ENCODE measurements at places on chromosomes 7 and 10. TPM values are rescaled to one million over a fixed set of nuclear protein-coding genes. Genes with fewer than 3 reads are reported as not detected.

- DNase-seq: no peak
Measured at GRCh38 chr10:49497358-49497757, 41.6 kb downstream of the ERCC6 start.

DNA sequence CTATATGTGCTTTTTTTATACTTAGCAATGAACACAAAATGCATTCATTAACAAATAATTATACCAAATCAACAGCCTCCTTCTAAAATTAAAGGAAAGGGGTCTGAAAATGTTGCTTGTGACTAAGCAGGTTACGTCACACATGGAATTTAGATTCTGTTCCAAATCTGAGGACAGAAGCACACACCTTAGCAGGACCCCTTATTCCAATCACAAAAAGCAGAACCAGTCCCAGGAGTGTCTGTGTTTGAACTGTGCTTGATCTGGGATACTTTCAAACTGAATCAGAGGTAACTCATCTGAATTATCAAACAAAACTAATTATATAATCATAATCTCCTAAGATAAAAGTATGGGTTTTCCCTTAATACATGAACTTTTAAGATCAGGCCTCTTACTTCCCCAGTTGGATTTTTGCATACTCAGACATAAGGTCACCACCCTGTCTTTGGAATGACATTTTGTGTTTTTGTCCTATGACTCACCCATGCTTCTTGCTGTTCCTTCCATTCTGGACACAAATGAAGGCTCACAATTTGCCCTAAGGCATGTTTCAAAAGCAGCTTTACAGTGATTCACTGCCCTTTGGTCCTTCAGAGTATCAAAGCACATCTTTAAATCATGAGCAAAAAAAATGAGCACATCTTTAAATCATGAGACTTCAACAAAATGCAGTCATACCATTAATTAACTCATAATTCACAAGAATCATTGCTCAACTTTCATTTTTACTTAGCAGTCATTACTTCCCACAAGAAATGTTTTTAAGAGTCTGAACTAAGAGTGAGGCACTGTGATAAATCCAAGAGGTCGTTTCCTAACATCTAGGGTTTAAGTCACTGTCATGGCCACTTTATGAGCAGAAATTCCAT, 35.5 kb downstream of the SEMA3C start:
- no peak for DNase-seq

DNA sequence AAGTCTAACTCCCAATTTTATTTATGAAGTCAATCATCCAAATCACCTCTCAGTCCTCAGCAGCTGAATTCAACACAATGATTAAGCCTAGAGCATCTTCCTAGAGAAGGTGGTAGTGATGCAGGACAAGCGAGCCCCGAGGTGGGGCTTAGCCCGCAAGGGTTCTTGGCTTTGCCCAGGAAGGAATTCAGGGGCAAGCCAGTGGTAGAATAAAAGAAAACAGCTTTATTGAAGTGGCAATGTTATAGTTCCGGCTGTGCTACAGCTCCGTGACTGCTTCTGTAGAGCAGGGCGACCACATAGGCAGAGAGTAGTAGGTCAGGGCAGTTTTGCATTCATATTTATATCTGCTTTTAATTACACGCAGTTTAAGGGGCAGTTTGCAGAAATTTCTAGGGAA, 18.1 kb downstream of the IL2RA start:
- DNase-seq: peak; percentile 1

DNA sequence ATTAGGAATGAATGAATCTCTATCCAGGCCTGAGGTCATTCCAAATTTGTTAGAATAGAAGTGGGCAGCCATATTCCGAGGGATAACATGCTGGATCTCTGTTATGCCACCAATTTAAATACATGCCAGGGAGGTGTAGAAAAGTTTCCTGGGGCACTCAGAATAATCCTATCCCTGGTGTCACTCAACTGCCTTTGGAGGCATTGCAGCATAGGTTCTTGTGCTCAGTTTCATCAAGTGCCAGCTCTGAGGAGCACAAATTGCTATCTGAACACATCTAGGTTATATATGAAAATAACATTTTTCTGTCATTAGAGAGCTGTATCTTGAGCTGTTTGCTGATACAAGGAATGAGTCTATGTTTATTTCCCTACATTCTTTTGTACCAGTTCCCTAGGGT, 197.3 kb downstream of the CSTF2T start:
- DNase-seq: no peak

Gene WIPF3
- total RNA-seq: 0.66 TPM

GRCh38 chr7:33842150-33842549, 63.2 kb upstream of the BMPER start:
- DNase-seq: no peak

- DNase-seq: no peak
Measured at GRCh38 chr10:14151571-14151970, 179.2 kb downstream of the FRMD4A start.

Gene FGFR2
- total RNA-seq: 71.5 TPM

Gene SUFU
- total RNA-seq: 5.0 TPM

GRCh38 chr7:118696879-118697278, 472.4 kb downstream of the ANKRD7 start:
- DNase-seq: no peak

DNA sequence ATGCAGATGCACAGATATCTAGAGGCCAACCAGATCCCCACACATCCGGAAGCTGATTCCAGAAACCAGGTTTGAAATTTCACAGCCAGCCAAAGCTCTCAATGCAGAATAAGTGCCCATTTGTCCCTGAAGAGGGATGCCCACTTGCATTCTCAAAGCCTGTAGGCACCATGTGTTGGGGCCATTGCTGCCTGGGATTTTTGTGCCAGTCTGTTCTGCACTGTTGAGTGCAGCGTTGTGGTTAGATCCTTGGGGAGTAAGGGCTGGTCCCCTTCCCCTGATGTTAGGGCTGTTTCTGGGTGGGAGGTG, 62.4 kb downstream of the EEPD1 start:
- DNase-seq: no peak

DNA sequence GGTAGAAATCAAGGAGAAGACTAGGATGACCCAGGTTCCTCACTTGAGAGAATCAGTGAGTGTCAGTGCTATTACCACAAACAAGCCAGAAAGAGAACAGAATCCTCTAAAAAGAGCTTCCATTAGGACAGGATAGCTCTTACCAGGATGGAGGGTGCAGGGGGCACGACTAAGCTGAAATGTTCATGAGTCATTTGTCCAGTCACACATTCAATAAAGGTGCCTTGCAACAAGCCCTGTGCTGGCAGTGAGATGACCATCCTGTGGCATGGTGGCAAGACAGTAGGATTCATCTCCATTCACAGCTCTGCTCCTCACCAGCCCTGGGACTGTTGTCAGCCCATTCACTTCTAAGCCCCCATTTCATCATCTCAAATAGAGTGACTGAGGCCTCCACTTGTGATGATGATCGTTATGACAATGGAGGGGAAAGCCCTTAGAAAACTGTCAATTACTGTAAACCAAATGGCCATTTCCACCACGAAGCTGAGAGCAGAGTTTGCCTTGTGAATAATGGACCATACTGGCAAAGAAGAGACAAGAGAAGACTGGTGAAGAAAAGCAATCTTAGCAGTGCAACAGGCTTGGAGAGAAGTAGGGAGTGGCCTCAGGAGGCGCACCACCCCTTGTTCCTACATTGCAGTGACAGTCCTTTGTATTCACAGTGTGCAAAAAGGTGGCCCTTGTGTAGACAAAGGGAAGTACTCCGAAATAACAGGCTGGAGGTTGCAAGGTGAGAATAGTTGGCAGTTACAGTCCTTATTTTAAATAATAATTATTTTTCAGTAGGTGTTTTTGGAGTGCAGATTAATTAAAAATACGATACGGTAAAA, 9.0 kb upstream of the WIPF3 start:
- no peak for DNase-seq

Gene PPP1R3C
- 33.9 TPM for total RNA-seq

DNA sequence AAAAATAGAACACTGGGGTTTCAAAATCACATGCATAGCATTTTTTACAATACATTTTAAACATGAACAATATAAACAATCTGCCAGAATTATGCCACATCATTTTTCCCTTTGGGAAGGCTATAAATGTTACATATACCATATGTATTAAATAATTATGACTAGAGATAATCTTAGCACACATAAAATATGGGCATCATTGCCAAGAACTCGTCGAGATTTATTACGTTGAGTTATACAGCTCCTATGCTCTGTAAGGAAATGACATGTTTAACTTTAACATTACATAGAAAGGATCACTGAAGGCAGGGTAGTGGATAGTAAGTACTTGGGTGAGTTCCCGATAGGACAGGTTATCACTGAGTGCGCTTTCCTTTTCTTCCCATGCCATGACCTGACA, 267.8 kb downstream of the PARD3 start:
- DNase-seq: no peak

- no peak for DNase-seq
Measured at GRCh38 chr10:2263561-2263960, 526.2 kb upstream of the ADARB2 start.

GRCh38 chr7:116912269-116912909, 40.9 kb upstream of the ST7 start:
- no peak for DNase-seq

DNA sequence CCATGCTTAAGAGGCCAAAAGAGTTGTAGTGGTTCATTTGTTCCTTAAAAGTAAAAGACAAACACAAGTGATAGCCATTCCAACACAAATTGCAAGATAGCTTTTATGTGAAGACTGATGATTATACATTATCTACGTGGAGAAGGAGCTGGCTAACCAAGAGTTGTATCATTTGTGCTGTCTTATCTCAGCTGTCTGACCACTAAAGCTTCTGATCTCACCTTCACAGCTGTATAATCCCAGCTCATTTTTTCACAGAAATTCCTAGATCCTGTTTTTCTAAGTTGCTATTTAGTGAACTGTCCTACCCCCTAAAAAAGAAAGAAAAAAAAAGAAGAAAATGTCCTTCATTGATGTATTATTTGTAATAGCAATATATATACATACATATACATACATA, 9.8 kb downstream of the USP6NL start:
- DNase-seq: no peak

GRCh38 chr7:99422625-99423024, 13.9 kb downstream of the BUD31 start:
- DNase-seq: no peak

Gene DPYSL4
- 1.9 TPM for total RNA-seq

Data from sigmoid colon (tissue), 7 donors.